ENCODE measurements at places on chromosomes 7 and 10.

- DNase-seq = no peak
These were observed 107.8 kb downstream of the CUBN start for GRCh38 chr10:17021656-17022465.

GRCh38 chr7:13641714-13642113, 347.8 kb downstream of the ETV1 start:
- no peak for DNase-seq

DNA sequence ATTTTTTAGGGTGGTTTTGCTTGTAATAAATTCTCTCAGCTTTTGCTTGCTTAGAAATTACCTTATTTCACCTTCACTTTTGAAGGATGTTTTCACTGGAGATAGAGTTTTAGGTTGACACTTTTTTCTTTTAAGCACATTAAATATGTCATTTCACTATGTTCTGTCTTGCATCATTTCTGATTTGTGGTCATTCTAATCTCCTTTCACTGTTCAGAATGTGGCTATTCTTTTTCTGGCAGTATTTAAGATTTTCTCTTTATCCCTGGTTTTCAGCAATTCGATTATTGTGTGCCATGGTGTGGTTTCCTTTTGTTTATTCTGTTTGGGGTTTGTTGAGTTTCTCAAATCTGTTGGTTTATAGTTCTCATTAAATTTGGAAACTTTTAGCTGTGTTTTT, 1065.6 kb downstream of the KCNMA1 start:
- no peak for DNase-seq

- no peak for DNase-seq
These were observed 103.4 kb upstream of the MDFIC start for GRCh38 chr7:114818501-114818900.

DNA sequence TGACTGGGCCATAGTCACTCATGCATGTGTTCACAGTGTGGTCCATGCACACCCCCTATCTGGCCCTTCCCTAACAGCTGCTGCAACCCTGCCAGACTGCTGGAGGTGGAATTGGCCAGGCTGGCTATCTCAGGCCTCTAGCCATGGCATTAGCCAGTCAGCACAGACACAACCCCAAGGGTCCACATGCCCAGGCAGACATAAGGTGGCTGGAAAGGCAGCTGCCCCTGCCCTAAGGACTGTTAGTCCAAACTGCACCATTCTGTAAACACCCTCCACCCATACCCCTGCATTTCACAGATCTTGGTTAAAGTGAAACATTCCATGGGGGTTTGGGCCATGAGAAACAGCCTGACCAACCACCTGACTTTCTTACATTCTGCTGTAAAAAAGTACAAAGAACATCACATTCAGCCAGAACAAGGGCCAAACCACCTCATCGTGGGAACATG, 137.4 kb upstream of the KCNMA1 start:
- no peak for DNase-seq

GRCh38 chr10:60350400-60350799, 39.3 kb downstream of the ANK3 start:
- no peak for DNase-seq

DNA sequence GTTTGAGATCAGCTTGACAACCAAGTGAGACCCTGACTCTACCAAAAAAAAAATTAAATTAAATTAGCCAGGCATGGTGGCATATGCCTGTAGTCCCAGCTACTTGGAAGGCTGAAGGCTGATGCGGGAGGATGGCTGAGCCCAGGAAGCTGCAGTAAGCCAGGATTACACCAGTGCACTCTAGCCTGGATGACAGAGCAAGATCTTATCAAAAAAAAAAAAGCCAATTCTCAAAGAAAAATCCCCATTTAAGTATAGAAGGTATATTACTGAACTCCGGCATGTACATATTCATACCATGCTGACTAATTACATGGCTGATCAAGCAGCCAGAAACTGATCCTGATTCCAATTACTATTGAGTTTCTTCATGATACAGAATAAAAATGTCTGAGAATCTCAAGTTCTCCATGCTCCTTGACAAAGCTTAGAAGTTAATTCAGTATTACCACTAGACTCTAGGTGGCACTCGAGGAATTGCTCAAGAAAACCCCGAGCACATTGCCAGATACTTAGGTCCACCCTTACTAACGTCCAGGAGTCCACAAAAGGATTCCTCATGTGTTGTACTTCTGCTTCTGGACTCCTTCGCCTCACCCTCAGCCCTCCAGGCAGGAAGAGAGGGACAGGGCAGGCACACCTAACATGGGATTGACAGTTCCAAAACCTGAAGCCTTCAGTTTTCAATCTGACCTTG, 148.9 kb downstream of the PARD3 start:
- DNase-seq = no peak

DNA sequence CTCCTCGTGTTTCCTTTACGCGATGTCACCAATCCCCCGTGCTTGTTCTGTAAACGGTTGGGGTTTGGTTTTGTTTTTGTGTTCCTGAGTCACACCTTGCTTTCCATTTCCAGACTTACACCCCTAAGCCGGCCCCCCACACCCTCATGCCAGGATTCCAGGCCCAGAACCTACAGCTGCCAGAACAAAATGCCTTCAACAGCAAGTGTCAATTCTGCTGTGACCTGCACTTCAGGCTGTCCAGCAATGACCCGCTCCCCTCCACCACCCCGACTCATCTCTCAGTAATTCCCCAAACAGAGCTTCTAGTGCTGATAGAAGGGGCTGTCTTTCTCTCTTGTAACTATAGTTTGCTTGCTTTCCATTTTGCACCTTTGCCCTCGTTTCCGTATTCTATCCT, 722.1 kb upstream of the CELF2 start:
- DNase-seq = no peak

GRCh38 chr7:110800984-110801383, 289.9 kb upstream of the LRRN3 start:
- DNase-seq = no peak

DNA sequence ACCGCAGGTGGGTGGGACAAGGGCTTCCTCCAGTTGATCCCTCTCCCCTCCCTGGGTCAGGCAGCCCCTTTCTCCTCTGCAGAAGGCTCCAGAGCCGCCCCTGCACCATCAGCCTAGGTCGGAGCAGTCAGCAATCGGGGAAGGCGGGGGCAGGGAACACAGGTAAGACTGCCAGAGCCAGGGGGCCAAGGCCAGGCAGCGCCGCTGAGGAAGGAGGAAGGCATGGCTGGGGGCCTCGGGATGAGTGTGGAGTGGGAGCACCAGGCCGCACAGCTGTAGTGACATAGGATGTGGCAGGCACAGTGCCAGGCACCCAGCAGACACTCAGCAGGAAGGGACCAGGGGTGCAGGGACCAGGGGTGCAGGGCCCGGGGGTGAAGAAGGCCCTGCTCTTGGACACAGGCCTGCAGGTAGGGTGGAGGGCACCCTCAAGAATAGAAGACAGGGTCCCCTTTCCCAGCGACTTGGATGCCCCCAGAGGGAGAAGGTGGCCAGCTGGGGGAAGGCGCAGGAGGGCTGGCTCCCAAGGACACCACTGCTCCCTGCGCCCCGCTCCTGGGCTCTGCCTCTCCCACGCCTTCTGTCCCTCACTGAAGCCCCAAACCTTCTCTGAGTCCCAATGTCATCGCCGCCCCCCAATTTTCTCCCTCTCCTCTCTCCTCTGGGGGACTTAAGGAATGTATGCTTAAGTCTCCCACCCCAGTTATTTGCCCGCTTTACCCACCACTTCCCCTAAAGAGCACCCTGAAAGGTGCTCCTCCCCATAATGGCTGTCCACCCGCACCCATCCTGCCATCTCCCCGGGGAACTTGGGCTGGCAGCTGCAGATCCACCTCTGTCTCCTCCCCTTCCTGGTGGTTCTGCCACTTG, 38.5 kb downstream of the CAMK2B start:
- no peak for DNase-seq

DNA sequence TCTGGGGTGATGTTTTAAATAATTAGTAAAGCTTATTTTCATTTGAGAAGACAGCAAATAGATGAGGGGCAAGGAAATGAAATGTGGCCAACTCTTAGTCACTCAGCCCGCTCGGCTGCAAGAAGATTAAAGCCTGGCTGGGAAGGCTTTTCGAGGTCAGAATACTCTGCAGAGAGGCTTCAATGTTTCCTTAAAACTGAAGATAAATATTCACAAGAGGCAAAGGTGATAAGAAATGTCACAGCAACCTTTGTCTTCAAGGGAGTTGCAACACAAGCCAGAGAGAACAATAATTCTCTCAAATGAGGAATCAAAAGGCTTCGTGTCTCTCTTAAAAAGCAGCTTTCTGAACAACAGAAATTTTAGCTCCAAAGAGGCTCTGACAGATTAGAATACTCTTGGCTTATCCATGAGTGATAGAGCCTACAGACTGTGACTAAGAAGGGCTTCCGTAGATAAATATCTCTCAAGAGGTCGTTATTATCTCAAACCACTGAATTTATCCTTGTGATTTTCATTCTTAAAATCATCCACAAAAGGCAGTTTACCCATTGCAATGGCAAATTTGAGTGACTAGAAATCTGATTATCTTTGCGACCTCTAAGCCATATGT, 92.5 kb downstream of the KLF6 start:
- DNase-seq = no peak

DNA sequence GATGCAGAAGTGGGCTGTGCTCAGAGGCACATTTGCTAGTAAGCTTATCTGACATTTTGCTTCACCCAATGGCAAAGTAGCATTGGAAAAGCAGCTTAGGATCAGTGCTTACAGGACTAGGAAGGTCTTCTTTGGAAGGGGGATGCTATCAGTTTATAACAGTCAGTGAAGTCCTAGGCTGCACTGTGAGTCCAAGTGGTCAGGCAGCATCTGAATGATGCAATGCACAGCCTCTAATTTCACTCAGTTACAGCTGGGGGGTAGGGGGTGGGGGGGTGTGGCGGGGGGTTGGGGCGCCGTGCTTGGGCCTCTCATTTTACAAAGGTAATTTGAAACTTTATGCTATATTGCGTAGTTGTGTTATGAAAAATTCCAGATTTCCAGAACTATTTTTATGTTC, 652.3 kb upstream of the MGMT start:
- no peak for DNase-seq

DNA sequence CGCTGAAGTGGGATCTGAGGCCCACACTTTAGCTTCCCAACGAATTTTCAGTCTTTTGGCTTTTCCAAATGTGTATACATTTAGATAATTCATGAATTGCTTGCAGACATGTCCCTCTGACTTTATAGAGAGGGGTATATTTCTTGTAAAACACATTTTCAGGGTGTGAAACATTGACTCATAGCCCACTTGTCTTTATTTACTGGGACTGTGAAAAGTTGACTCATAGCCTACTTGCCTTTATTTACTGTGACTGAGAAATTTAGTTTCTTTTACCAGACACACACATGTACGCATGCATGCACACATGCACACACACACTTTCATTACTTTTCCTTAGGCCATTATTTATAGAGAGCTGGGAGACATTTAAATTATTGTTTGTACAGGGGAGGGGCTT, 79.1 kb downstream of the VTI1A start:
- no peak for DNase-seq

DNA sequence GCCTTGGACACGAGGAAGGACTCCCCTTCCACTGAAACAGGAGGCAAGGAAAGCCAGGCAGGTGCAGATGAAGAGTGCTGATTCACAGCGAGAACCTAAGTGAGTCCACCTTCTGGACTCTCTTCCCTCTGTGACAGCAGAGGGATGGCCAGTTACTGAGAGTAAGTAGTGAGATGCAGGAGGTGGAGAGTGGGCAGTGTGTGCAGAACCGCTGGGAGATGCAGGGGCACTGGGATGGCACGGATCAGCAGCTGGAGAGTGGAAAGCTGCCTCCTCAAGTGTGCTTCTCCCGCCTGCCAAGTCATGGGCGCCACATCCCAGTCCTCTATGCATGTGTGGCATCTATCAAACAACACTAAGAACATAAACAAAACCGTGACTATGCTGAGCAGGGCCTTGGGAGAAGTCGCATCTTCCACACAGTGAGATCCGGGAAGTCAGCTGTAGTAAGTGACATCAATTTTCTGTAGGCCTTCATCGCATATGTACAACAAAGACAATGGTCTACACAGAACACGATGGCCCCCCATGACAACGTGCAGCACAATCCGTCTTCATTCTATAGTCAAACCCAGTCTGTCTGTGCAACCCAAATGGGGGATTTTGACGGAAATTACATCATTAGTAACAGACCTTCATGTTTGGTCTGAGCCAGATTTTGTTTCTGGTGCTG, 217.4 kb upstream of the KLF14 start:
- DNase-seq = no peak

DNA sequence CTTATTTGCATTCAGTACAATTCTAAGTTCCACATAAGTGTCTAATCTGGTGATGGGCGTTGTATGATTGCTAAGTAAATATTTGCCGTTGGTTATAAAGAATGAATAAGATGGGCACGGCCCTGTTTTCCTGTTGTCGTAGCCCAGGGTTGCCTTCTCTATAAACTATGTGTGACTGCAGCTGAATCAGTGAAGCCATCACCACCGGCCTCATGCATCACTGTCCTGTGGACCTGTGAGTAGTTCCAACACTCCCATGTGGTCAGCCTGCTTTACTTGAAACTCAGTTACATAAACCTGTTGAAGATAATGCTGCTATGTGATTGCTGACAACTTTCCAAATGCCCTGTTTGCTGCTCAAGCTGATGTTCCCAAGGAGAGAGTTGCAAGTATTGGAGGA, 21.6 kb upstream of the KLF6 start:
- no peak for DNase-seq

GRCh38 chr10:126908225-126908624, 3.0 kb downstream of the DOCK1 start:
- no peak for DNase-seq

- DNase-seq = no peak
These were observed 61.2 kb downstream of the DNAJB6 start for GRCh38 chr7:157397731-157398691.

GRCh38 chr10:31697271-31698180, 231.1 kb downstream of the ARHGAP12 start:
- no peak for DNase-seq

DNA sequence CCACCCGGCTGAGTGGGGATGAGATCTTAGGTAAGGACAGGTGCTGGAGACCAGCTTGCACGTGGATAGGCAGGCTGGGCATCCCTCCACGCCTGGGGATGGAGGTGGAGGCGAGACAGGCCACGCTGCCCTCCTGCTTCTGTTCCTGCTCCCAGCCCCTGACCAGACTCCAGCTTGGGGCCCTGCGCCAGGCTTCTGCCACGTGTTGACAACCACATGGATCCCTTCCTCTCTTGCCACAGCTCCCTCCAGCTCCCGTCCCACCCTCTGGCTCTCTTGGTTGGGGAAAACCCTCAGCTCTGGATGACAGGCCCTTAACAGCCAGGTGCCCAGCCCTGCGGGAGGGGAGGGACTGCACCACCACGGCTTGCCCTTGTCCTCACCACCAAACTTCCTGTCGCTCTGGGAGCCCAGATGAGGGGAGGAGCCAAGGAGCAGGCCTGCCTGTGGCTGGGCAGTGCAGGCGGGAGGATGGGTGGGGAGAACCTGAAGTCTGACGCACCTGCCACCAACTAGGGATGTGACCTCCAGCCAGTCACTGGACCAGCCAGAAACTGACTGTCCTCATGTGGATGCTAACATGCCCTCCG, 36.0 kb downstream of the KCNH2 start:
- peak; percentile 47 for DNase-seq
